Left cardiac atrium (tissue), 4 donors: ENCODE measurements at places on chromosomes 3 and 15. TPM values are rescaled to one million over a fixed set of nuclear protein-coding genes. Genes with fewer than 3 reads are reported as not detected.

The GOLGA8G gene
- not detected for total RNA-seq

The UPK1B gene
- 4.3 TPM for total RNA-seq

DNA sequence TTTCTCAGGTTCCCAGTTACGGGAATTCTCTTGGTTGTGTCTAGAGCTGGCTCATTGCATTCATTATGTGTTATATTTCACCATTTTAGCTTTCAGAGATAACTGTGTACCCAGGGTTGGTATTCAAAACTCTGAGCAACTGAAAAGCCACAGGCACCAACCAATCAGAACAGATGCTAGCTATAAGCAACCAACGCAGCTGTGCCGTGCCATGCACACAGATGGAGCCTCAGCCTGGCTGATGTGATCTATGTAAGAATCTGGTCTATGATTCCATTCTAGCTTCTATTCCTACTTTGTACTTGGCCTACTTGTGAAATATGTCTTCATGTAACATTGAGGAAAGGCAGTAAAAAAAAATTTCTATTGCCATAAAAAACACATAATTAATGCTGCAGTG is 95.0 kb upstream of the CCDC80 start:
- no peak for DNase-seq

GRCh38 chr3:61776390-61776789 is 215.0 kb downstream of the PTPRG start:
- no peak for DNase-seq

DNA sequence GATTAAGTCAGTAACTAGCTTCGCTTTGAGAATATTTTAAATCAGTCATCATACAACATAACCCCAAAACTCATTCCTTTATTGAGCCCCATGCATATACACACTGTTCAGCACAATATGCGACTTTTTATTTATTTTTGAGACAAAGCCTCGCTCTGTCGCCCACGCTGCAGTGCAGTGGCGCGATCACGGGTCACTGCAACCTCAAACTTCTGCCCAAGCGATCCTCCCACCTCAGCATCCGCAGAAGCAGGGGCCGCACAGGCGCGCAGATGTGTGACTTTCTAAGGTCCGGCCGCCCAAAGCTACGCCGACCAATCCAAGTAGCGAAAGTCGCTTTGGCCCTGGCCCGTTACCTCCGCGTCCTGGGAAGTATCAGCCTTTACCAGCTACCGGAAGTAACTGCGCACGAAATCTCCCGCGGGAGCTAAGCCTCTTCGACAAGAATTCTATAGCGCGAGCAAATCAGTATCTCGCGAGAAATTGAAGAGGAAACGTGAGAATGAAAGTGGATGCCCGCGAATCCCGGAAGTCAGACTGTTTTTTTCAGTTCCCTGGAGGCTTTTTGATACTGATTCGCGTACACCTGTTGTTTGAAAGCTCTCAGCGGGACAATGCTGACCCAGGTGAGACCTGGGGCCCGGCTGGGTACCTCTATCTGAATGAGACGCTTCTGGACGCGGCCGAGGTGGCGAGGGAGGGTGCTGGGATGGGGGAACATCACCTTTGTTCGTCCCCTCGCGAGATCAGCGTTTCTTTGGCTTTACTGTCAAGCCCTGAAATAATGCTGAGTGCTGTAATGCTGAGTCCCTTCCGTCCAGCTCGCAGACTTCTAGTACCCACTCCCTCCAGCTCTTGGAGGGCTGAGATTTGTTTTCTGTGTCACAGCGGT is at the start of the genes DHFR2 and NSUN3:
TSS of gene DHFR2 (minus strand) at position 404 of the 892 bp plus-strand sequence. CDS start 1,405 bp downstream, outside the sequence.
TSS of gene NSUN3 (plus strand) at position 549 of the 892 bp plus-strand sequence. CDS start at position 615, 66 bp downstream.
- peak; percentile 96 for DNase-seq

DNA sequence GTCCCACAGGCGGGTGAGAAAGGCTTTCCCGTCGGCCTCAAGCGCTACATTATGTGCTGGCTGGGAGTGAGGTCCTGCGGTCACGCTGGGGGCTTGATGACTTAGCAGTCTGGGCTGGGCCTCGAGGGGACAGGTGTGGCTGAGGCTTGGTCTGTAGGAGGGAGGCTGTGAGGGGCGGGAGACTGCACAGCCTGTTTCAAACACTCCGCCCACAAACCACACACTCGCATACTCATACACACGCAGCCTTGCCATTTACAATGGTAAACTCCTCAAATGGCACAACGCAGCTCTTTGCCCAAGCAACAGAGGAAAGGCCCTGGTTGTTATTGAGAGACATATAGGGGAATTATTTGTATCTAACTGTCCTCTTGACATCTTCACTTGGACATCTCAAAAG is 32.4 kb upstream of the RASGRF1 start:
- no peak for DNase-seq

DNA sequence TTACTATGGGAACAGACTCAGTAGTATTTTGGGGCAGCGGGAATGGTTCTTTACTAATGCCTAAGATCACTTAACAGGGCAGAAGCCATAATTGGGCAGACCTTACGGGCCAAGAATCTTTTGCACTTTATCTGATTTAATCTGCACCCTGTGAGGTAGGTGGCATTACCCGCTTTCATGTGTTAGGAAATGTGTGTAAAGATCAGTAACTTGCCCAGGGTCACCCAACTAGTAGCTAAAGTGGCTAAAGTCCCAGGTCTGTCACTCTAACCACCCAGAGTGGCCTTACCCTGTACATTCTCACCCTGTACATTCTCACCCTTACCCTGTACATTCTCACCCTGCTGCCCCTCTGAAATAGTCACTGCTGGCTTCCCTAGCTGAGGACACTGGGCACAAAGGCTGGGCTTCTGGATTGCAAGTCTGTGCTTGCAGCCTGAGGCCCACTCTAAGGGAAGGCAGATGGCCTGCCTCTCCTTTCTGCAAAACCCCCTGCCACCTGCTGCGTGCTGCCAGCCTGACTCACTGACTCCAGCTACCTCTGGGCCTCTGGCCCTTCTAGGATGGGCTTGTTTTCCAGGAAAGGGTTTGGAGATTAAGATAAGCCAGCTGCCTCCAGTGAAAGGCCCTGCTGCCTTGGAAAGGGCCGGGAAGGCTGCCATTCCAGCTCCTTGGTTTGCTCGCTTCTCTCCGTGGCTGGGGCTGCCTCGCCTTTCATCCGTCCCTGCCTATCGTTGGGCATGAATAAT is 37.5 kb upstream of the MYZAP start:
- peak; percentile 43 for DNase-seq
